Stimulated activated naive CD4-positive, alpha-beta T cell treated with Interleukin-2 at 50 U/mL for 16 hours (primary cell): ENCODE measurements at places on chromosomes 7 and 10.

GRCh38 chr7:96718107-96719003 is 8.7 kb upstream of the SEM1 start:
- no peak for DNase-seq

GRCh38 chr7:75950111-75950681 is 35.2 kb downstream of the POR start:
- DNase-seq = no peak

DNA sequence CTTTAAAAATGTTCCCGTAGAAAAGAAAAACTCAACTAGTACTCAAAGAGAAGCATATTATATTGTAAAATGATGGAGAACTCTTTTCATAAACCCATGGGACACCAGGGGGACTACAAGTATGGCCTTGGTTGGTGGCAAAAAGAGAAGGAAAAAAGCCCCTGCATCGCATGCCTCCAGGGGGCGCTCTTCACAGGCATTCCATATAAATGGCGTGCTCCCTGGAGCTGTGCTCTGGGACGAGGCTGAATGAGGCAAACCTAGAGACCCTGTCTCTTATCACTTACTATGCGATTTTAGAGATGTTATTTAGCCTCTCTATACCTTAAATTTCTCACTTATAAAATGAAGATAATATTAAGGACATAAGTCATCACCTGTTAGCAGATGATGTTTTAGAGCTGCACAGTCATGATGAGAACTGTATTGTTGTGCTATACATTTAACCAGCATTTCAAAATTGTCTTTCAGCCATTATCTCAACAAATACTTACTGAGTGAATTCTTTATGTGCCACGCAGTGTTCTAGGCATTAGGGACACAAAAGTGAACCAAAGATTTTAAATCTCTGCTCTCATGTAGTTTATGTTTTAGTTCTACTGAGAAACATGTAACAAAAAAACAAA is 105.8 kb downstream of the ARHGAP21 start:
- DNase-seq = no peak

DNA sequence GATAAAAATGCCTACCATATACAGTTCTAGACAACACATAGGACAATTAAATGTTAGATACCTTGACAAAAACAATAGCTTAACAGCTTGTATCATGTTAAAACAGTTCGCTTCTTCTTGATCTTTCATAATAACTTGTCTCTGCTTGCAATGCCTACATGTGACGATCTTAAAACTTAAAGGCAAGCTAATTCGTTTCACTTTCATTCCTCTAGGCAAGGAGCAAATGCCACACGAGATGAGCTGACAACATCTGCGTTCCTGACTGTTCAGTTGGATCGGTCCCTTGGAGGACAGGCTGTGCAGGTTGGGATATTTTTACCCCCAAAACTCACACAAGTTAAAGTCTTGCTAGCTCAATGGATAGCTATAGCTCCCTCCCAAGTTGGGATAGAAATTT is 51.6 kb upstream of the ARL4A start:
- no peak for DNase-seq

DNA sequence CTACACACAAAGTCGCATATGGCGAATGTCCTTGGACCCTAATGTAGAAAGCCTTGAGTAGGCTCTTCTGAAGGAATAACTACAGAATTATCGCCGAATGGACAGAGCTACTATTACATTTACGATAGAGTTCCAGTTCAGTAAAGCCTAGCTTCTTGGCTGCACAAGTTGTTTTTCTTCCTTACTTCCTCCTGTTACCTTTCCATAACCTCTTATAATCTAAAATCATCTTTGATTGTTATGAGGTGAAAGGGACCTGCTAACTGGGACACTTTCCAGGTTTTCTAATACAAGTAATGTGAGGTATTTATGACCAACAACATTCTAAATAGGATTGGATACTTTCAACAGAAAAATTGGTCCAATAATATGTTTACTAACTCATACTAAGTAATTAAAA is 31.2 kb downstream of the MACC1 start:
- no peak for DNase-seq

DNA sequence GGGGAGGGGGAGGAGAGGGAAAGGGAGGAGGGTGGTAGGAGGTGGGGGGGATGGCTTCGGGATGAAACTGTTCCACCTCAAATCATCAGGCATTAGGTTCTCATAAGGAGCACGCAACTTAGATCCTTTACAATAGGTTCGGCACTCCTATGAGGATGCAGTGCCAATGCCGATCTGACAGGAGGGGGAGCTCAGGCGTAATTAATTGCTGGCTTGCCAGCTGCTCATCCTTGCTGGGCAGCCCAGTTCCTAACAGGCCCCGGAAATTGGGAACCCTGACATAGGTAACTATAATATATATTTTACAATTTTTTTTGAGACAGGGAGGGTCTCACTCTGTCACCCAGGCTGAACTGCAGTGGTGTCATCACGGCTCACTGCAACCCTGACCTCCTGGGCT is 118.8 kb upstream of the SFMBT2 start:
- no peak for DNase-seq
